ENCODE measurements at places on chromosomes 5 and 9. TPM values are rescaled to one million over a fixed set of nuclear protein-coding genes. Genes with fewer than 3 reads are reported as not detected.

S100Z gene
- polyA plus RNA-seq: 1.4 TPM

PPP3R2 gene
- not detected for polyA plus RNA-seq

ECM2 gene
- polyA plus RNA-seq: not detected

GRCh38 chr9:35397216-35397698 lies 92.7 kb upstream of the RUSC2 start:
- no peaks in the 10 kb centered on the region for H3K4me1 ChIP-seq
- H3K4me3 ChIP-seq: no peak overlapping the region
- H3K27ac ChIP-seq: no peak overlapping the region
- no peak for DNase-seq
- no peaks in the 10 kb centered on the region for H3K36me3 ChIP-seq

GRCh38 chr5:105978011-105978410 lies 1692.7 kb downstream of the EFNA5 start:
- H3K27me3 ChIP-seq: no peaks in the 10 kb centered on the region
- H3K4me1 ChIP-seq: no peaks in the 10 kb centered on the region
- no peak for DNase-seq
- H3K27ac ChIP-seq: no peak overlapping the region

GRCh38 chr5:150114773-150115408 lies 28.5 kb upstream of the CSF1R start:
- H3K27ac ChIP-seq: no peak overlapping the region
- no peak for DNase-seq
- H3K4me3 ChIP-seq: no peak overlapping the region
- no peaks in the 10 kb centered on the region for H3K36me3 ChIP-seq

- DNase-seq: no peak
- H3K4me3 ChIP-seq: no peak overlapping the region
- no peaks in the 10 kb centered on the region for H3K36me3 ChIP-seq
- H3K27ac ChIP-seq: no peak overlapping the region
These were observed 66.7 kb downstream of the TLE1 start for GRCh38 chr9:81622471-81623255.

GRCh38 chr5:10030219-10030831 lies 219.4 kb downstream of the ATPSCKMT start:
- no peak overlapping the region for H3K4me3 ChIP-seq
- DNase-seq: no peak
- no peak overlapping the region for H3K27ac ChIP-seq

GRCh38 chr5:73488806-73489205 lies 9.4 kb upstream of the BTF3 start:
- H3K4me3 ChIP-seq: no peak overlapping the region
- no peak overlapping the region for H3K27ac ChIP-seq
- no peaks in the 10 kb centered on the region for H3K4me1 ChIP-seq
- no peaks in the 10 kb centered on the region for H3K27me3 ChIP-seq
- no peak for DNase-seq

GRCh38 chr5:137751869-137752491 lies 2.2 kb downstream of the HNRNPA0 start:
- H3K27ac ChIP-seq: peak overlapping the region; percentile 100
- peaks cover 33% of the 10 kb centered on the region for H3K4me1 ChIP-seq
- DNase-seq: no peak
- H3K36me3 ChIP-seq: no peaks in the 10 kb centered on the region

All from CD4-positive, alpha-beta memory T cell (primary cell).